ENCODE measurements at places on chromosomes 1 and 21.

DNA sequence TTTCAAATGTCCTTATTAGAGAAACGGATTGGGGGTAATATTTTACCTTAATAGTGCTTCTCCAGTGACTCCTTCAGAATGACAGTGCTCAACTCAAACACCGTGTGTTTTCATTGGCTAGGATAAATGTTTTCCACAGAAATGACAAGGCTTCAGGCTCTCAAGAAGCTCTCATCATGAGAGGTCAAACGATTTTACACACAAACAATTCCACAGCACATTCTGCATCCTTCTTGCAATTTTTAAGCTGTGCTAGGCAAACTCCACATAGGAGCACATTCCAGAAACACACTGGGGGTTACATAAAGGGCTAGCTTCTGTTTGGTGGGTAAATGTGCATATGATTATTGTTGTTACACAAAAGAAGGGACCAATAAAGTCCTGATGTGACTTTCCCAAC is 75.5 kb upstream of the IPO9 start:
- DNase-seq = no peak

DNA sequence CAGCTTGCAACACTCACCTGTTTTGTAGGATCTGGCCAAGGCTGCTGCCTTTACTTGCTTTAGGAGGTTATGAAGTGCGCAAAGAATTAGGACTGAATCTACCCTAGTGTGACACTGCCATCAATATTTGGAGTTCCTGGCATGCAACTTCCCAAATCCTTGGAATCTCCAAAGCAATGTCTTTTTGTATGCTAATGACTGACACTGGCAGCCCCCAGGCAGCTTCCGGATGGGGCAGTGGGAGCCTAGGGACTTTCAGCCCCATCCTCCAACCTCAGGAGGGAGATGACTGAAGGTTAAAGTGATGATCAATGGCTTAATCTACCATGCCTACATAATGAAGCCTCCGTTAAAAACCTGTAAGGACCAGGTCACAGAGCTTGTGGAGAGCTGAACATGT is 5.5 kb downstream of the RCC2 start:
- DNase-seq = no peak

- DNase-seq = peak; percentile 70
Observed at GRCh38 chr1:213988507-213989001, 781 bp downstream of the PROX1 start.

GRCh38 chr1:86699186-86699585 is 5.2 kb upstream of the SH3GLB1 start:
- DNase-seq = no peak

DNA sequence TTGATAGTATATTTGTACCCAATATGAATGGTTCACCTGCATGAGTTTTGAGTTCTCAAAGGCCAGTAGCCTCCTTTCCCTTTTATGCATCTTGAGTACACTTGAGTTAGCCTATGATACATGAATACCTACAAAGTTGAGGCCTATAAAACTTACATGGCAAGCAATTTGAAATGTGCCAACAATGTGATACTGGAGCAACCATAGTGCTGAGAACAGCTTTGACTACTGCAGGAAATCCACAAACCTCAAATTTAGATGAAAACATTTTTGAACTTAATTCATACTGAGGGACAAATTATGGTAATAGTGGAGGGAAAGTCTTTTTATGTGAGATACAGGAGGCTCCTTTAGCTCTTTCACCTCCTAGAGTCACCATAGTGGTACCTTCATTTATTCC is 37.4 kb downstream of the LEPR start:
- DNase-seq = no peak

DNA sequence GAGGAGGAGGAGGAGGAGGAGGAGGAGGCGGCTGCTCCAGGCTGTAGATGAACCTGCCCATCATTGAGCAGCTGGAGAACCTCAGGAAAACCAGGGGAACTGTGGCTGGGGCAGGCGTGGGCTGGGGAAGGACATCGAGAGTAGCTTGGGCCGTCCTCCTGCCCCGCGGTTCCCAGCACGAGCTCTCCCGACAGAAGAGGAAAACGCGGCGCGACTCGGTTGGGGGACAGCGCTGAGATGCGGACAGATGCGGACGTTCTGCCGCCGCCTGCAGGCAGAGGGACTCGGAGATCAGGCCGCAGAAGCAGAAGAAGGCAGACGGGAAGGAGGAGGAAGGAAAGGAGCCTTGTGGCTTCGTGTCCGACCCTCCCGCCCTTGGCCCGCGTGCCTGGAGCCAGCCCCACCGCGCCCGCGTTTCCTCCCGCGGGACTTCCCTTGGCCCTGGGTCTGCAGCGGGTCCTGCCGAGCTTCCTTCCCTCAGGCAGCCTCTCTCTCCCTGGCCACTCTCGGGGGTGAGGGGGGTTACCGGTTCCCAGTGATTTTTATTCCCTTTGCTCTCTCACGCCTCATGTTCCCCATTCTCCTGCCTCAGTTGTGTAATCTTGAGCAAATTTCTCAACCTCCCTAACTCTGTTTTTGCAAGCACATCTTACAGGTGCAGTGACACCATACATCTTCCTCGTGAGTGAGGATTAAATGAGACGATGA is 1.7 kb upstream of the TNFRSF9 start:
- DNase-seq = peak; percentile 22

DNA sequence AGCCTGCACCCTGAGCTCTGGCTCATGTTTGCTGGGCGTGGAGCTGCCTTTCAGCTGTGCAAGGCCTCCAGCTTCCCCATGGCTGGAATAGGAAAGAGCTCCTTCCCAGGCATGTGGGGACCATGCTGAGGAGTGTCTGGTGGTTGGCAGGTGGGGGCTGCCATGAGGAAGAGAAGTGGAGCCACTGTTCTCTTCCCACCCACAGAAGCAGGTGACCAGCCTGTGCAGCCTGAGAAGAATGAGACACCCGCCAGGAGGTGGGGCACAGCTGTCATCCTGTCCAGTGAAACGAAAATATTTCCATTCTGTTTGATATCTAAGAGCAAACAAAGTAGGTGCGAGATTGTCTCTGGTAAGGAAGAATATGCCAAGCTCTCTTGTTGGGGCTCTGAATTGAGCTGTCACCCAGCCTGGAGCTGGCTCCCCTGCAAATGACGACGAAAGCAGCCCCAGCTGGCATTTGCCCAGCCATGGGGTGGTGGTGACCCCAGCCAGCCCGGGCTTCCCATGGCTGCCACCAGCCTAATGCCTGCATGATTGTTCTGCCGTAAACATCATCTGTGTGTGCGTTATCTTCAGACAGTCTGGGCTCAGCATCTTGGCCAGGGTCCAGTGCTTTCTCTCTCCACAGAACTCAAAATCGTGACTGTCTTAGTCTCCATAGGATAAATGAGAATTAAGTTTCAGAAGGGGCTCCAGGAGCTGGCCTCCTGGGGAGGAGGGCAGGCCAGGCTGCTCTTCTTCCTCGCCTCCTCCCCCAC is 429.8 kb upstream of the VAMP3 start:
- DNase-seq = peak; percentile 59

GRCh38 chr21:18524097-18524880 is 120.7 kb upstream of the TMPRSS15 start:
- DNase-seq = no peak

GRCh38 chr1:19347533-19348172 is 35.5 kb downstream of the SLC66A1 start:
- no peak for DNase-seq

DNA sequence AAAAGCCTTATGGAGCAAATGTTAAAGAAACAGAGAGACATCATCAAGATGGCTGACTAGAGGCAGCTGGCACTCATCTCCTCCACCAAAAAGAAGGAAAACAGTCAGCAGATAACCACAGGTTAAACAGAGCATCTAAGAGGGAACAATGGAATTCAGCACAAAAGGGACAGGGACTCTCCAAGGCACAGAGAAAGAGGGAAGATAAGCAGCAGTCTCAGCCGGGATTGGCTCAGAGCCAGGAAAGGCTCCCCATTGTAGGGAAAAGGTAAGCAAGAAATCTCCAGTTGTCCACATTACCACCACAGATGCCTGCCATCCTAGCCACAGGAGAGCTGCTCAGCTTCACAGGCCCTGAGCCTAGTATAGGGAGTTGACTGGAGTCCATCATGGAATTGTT is 605.5 kb downstream of the SMYD3 start:
- no peak for DNase-seq

DNA sequence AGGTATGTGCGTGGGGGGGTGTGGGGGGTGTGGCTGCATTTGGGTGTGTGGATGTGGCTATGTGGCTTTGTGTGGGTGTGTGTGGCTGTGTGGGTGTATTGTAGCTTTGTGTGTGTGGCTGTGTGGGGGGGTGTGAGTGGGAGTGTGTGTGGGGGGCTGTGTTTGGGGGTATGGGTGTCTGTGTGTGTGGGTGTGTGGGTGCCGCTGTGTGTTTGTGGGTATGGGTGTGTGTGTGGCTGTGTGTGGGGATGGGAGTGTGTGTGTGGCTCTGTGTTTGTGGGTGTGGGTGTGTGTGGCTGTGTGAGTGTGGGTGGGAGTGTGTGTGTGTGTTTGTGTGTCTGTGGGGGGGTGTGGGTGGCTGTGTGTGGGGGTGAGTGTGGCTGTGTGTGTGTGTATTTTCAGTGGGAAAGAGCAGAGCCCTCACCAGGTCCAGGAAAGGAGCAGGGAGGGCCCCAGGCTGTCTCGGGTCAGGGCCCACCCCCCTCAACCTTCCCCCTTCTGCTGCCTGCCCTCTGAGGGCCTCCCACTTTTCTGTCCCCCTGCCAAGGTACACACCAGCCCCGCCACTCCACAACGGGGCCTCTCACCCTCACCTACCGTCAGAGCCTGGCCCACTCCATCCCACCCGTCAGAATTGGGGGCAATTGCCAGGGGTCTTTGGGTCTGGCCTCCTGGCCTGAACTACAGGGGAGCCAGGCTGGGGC is 1.9 kb upstream of the COL8A2 start:
- no peak for DNase-seq

GRCh38 chr1:7010534-7011200 is 225.4 kb downstream of the CAMTA1 start:
- peak; percentile 10 for DNase-seq

DNA sequence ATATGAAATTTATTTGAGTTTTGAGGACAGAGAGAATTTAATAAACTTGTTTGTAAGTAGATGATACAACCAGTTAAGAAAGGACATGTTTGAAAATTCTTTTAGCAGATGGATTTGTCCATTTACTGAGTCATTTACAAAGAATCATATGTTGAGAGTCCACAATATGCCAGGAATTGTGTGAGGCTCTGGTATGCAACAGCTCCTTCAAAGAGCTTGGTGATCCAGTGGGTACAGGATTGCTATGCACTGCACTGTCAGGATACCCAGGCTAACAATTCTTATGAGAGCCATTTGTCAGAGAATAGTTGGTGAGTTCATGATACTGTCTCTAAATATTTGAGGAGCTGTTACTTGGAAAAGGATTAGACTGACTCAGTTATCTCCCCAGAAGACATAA is 11.0 kb downstream of the DNM3 start:
- no peak for DNase-seq

DNA sequence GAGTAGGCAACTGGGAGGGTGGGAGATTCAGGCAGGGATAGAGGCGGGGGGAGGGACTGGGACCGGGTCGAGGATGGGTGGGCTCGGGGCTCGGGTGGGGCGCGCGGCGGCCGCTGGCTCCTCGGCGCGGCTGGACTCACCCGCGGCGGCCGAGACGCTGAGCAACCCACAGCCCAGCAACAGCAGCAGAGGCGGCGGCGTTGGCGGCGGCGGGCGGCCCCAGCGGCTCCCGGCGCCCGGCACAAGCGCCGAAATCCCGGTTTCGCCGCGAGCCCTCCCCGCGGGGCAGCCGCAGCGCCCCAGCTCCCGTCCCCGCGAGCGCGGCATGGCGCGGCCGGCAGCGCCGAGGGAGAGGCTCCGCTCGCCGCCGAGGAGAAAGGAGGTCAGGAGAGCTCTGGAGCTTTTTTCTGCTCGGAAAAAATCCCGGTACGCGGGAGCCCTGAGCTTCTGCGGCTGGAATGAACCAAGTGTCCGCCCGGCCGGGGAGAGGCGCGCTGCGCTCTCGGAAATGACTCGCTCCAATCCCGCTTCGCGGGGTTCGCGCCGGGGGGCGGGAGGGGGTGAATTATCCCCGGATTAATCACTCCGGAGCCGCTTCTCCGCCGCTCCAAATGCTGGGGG is at the start of gene CSMD2:
CSMD2 (minus strand) TSS at position 460 of the 621 bp plus-strand sequence; CDS start at position 327, 133 bp downstream.
- peak; percentile 75 for DNase-seq
